M059J (cell line): ENCODE measurements at places on chromosomes 7 and 10. TPM values are rescaled to one million over a fixed set of nuclear protein-coding genes. Genes with fewer than 3 reads are reported as not detected.

The TEX47 gene
- not detected in 2 replicates for total RNA-seq

GRCh38 chr10:85003083-85003482, 674.7 kb downstream of the CCSER2 start:
- no peak for DNase-seq

- peak; percentile 62 for DNase-seq
These were observed 41.5 kb upstream of the KMT2E start for GRCh38 chr7:104972500-104972899.

- peak; percentile 93 for DNase-seq
These were observed 85.5 kb downstream of the SLC25A13 start for GRCh38 chr7:96236198-96237039.

- DNase-seq, result peak; percentile 38
These were observed 223.7 kb downstream of the LHFPL3 start for GRCh38 chr7:104552102-104552501.

DNA sequence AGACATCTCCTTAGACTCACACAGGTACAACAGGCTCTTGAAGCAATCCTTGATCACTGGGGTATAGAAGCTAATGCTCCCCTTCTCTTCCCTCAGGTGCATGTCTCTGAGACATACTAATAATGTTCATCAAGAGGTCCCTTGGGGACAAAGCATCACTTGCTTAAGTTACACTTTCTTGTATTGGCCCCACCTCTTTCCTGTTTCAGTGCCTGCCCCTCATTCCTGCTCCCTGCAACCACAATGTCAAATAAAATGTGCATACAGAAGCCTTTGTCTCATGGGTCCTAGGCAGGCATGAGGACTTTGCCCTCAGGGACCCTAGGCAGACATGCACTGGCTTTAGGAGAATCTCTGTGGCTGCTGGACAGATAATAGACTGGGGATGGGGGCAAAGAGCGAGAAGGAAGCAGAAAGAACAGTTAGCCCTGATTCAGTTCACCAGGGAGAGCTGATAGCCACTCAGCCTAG, 175.0 kb upstream of the NPY start:
- DNase-seq, result no peak

DNA sequence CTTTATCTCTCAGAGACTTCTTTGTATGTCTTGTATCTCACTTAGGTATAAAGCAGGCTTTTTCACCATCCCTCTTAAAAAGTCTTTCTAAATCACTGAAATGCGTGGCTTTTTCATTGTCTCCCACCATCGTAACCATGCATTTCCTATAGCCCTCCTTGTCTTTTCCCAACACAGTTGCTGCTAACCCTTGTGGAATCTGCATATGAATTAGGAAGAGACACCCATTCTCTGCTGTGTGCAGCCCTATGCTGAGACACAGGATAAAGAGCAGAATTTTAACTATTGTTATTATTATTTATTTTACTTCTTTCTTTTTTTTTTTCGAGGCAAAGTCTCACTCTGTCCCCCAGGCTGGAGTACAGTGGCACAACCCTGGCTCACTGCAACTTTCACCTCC, 804.3 kb upstream of the COBL start:
- DNase-seq, result no peak

DNA sequence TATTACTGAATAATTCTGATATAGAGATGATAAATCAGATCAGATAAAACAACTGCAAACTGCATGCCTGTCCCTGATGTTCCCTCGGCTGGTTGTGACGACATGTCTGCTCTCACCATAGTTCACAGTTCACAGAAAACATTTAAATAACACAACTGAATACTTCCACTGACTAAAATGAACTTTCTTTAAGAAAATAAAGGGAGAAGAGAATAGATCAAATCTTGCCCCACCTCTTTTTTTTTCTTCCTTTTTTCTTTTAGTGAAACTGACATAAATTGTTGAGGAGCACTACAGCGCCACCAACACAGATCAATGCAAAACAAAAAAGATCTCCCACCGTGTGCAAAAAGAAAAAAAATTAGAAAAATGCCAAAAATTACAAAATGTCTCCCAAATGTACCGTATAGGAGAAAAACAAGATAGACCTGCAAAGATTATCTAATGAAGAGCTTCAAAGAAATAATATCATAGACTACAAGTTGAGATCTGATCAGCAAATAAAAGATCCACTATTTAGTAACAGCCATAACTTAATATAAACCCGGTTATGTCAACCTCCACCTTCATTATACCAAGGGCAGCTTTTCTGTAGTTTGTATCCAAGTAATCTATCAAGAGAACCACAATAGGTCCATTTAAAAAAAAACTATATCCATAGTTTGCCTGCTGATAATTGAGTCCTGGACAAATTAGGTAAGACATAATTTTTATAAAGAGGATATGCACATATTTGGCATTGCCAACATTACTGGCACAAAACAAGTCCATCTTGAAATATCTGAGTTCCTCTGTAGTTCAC, 30.7 kb upstream of the EPC1 start:
- peak; percentile 27 for DNase-seq

GRCh38 chr7:85750454-85750949, 563.6 kb upstream of the SEMA3D start:
- DNase-seq, result peak; percentile 25

- DNase-seq, result no peak
These were observed 460.6 kb downstream of the DNAJB6 start for GRCh38 chr7:157797361-157797760.

- DNase-seq, result no peak
These were observed 512.6 kb upstream of the SEMA3D start for GRCh38 chr7:85699482-85699881.

The VPS50 gene
- 19.0 and 24.5 TPM in 2 replicates for total RNA-seq

The MMP21 gene
- total RNA-seq, result 0.05 TPM in 1 of 2 replicates, not detected in the other
